ENCODE measurements at places on chromosomes 2 and 18.

DNA sequence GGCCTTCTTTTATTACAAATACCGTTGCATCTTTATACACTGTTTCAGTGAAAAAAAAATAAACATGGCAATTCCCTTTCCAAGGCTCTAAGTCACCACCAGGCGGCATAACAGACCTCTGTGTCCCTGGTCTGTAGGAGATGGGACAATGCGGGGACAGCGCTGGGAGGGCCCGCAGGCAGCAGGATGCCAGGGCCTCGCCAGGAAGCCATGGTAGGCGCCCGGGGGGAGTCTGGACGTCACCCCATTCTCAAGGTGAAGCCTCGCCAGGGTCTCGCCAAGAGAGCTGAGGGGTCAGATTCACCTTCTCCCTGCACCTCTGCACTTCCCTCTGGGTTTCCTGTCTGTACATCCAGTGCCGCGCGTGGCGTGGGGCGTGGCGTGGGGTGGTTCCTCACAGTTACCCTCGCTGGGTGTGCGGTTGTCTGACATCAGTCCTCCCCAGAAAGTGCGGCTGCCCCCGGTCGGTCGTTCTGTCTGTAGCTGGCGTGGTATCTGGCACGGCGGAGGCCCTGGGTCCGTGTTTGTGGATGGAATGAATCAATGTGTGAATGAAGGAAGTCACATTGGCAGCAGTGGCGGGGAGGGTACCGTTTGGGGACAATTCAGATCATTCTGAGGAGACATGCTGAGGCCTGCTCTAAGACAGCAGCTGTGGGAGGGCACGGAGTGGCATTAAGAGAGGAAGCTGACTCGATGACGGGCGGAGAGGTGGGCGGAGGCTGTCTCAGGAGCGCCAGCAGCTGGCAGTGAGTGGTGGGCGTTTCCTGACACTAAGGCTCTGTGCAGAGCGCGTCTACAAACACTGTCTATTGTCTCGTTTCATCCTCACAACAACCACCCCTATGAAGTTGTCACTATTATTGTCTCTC, 46.0 kb downstream of the LRRFIP1 start:
- peak; percentile 73 for DNase-seq

- no peak for DNase-seq
Observed at GRCh38 chr18:3478262-3478978, 28.4 kb downstream of the TGIF1 start.

GRCh38 chr2:33929467-33929866, 330.4 kb upstream of the FAM98A start:
- no peak for DNase-seq

- no peak for DNase-seq
Observed at GRCh38 chr18:38751898-38752297, 1186.3 kb upstream of the CELF4 start.

GRCh38 chr2:112977559-112978056, at the start of gene IL36G:
Gene IL36G, plus strand, starts transcription at chr2:112978006. Its CDS starts 633 bp downstream, at chr2:112978639.
- no peak for DNase-seq

- DNase-seq, result no peak
Observed at GRCh38 chr2:150981826-150982225, 279.8 kb downstream of the RBM43 start.

- no peak for DNase-seq
Observed at GRCh38 chr18:67770520-67770919, 254.0 kb upstream of the DSEL start.

GRCh38 chr2:240774856-240775255, 45.2 kb downstream of the KIF1A start:
- no peak for DNase-seq

- no peak for DNase-seq
Observed at GRCh38 chr2:154093856-154094255, 222.1 kb downstream of the GALNT13 start.

GRCh38 chr2:43948370-43948769, 47.4 kb downstream of the LRPPRC start:
- DNase-seq, result no peak

- DNase-seq, result no peak
Observed at GRCh38 chr2:54755641-54756326, 32.3 kb downstream of the EML6 start.

- DNase-seq, result no peak
Observed at GRCh38 chr18:56921896-56922480, 224.9 kb upstream of the BOD1L2 start.

DNA sequence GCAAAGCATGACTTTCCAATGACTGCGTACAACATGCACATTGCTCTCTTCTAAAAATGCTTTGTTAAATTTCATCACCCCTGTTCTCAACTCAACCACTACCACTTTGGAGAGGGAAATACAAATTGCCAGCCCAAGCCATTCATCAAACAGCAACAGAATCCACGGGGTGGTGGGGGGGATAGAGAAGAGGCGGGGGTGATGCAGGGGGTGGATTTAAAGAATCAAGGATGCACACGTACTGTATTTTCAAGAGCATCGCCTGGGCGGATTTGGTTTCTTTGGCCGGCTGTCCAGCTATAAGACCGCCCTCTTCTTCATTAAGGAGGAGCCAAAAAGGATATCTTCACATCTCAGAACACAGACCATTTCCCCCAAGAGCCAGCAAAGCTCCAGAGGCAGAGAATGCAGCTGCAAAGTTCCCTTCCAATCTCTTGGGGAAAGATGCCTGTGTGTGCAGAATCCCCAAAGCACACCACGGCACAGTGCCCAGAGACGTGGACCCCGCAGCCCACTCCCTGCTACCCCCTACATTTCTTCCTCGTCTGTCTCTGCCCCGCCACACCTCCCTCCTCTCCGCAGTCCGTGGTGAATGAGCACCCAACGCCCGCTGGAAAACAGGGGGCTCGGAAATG, 977 bp downstream of the SLC8A1 start:
- DNase-seq, result no peak

GRCh38 chr18:49645196-49645595, 83.3 kb downstream of the LIPG start:
- no peak for DNase-seq

GRCh38 chr2:239171643-239172042, 229.2 kb downstream of the HDAC4 start:
- no peak for DNase-seq

GRCh38 chr2:224410946-224411561, 9.1 kb upstream of the FAM124B start:
- DNase-seq, result no peak

- no peak for DNase-seq
Observed at GRCh38 chr2:2536416-2537056, 205.5 kb upstream of the MYT1L start.

DNA sequence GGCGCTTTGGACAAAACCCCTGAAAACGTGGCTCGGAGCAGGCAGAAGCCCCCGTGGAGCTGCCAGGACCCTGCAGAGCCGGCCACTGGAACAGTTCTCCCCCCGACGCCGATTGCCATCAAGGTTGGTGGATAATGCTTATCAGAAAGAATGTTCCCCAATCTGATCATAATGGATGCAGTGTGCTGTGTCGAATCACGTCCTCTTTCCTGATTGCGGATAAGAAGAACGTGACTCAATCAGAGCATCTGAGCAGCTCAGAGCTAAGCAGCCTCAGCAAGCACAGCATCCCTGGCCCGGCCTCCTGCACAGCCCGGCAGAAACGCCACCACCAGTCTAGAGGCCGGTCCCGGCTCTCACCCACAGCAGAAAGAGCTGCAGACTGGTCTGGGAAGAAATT, 488.0 kb downstream of the EIPR1 start:
- DNase-seq, result no peak

DNA sequence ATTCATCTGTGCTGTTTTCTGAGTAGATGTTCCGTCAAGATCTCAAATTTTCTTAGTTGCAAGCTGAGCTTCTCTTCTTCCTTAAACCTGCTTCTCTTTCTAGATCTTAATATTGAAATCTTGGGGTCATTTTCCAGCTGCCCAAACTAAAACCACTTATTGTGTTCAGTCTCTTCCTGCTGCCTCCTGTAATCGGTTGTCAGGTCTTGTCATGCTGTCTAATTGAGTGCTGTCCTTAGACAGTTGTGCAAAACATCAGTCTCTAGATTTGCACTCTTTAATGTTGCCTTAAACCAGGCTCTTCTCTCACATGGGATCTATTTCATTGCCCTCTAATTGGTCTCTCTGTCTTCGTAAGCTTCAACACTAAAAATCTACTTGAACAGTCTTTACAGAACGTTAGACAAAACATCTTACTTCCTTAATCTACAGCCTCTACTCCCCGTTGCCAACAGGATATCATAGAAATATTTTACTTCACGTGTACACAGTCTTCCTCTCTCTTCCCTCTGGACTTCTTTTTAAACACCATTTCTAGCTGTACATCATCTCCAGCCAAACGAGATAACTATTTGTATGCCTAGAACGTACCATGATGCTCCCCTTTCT, 34.9 kb downstream of the GPD2 start:
- DNase-seq, result no peak

- no peak for DNase-seq
Observed at GRCh38 chr2:242012956-242013764, 143.6 kb downstream of the RTP5 start.

DNA sequence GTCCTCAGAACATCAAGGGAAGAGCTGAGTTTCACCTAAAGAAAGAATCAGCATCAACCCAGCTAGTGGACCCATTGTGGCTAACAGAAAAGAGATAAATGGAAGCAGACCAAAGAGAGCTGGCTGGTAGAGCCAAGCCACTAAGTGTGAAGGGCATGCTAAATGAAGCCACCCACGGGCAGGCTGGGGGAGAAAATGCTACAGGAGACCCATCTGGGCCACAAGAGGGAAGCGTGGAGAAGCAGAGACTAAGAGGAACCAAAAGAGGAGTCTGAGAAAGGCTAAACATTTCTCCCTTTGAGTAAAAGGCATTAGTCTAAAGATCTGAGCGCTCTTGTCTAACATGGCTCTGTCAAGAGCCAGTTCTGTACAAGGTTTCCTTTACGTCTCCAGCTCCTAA, 15.8 kb downstream of the CWC22 start:
- DNase-seq, result no peak

GRCh38 chr2:156845806-156846558, 409.8 kb downstream of the GPD2 start:
- DNase-seq, result no peak

DNA sequence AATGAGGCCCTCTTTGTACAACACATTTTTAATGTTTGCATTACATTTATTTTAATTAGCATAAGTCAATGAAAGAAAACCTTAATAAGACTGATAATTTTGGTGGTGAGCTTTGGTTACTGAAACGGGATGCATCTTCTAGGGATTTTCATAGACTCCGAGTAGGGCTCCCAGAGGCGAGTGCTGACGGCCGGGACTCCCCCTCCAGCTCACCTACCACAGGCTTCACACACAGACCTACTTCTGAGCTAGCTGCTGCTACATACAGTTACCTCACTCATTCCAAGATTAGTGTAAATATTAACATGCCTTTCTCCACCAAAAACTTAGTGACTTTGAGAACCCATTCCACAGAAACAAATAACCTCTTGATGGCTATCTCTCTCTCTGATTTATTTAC, 271.1 kb downstream of the GALR1 start:
- no peak for DNase-seq

- DNase-seq, result no peak
Observed at GRCh38 chr2:132980304-132980703, 310.3 kb upstream of the LYPD1 start.

DNA sequence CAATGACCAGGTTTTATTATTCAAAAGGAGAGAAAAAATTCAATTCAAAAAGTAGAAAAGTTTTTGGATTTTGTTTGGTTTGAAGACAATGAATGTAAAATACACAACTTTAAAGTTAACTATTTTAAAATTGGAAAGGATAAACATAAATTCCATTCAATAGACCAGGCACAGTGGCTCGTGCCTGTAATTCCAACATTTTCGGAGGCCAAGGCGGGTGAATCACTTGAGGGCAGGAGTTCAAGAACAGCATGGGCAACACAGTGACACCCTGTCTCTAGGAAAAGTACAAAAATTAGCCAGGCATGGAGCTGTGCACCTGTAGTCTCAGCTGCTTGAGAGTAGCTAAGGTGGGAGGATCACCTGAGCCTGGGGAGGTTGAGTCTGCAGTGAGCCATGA, 54.7 kb downstream of the SCN9A start:
- no peak for DNase-seq

DNA sequence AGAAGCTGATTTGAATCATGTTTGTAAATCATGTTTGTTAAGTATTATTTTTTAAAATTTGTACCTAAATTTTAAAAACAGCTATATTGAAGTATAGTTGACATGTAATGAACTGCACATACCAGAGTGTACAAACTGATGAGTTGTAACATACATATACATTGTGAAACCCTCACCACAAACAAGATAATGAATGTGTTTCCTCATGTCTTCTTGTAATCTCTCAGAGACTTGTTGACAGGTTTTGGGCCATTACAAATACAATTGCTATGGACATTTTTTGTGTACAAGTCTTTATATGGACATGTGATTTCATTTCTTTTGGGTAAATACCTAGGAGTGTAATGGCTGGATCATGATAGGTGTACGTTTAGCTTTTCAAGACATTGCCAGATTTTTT, 21.5 kb downstream of the WDR43 start:
- DNase-seq, result no peak

DNA sequence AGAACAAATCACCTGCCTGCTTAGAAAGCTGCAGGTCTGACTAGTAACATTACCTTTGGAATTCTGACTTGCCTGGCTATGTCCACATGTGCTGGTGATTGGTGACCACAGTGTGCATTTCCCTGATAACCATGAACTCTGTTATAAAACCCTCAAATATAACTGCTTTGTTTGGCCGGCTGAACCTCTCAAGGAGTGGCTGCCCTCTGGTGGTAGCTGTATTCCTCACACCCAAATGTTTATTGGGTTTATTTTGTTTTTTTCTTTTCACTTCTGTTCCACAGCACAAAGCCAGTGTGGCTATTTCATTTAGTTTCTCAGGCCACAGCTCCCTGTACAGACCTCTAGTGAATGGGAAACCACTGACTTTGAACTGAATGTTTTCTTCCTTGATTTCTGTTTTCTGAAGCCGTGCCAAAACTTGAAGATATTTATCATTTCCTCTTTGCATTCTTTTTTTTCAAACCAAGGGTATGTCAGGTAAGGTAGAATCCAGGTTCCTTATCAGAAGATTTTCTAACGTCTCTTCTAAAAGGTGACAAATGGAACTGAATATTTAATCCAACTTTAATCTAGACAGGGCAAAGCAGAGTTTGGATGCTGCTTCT, 549.0 kb upstream of the VRK2 start:
- no peak for DNase-seq

GRCh38 chr18:49471532-49471931, 11.1 kb upstream of the DYM start:
- no peak for DNase-seq

GRCh38 chr2:89763254-89763580, 1071.7 kb downstream of the RPIA start:
- no peak for DNase-seq

DNA sequence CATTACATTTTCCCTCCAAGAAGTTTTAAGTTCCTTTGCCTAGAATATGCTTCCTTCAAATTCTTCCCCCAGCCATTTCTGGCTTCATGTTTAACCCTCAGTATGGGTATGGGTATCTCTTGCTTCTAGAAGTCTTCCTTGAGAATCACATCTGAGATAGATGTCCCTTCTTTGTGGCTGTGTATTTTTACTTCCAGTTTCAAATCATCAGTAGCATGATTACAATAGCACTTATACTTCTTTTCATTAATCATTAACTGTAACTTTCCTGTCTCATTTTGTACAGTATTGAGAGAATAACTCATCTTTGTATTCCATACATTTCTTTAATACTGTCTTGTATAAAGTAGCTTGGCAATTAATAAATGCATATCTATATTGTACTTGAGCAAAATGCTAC, 17.3 kb upstream of the PDE1A start:
- DNase-seq, result no peak

GRCh38 chr2:119223521-119224390, at the start of gene STEAP3:
Gene STEAP3, plus strand, starts transcription at chr2:119223834. Its CDS starts 7,179 bp downstream, at chr2:119231013.
- DNase-seq, result no peak

- no peak for DNase-seq
Observed at GRCh38 chr2:81324046-81324445, 1019.5 kb upstream of the LRRTM1 start.

GRCh38 chr2:145593991-145594614, 1074.2 kb upstream of the ZEB2 start:
- DNase-seq, result no peak
